Mesenteric fat pad (tissue), 1 donor: ENCODE measurements at places on chromosomes 16 and 17. TPM values are rescaled to one million over a fixed set of nuclear protein-coding genes. Genes with fewer than 3 reads are reported as not detected.

DNA sequence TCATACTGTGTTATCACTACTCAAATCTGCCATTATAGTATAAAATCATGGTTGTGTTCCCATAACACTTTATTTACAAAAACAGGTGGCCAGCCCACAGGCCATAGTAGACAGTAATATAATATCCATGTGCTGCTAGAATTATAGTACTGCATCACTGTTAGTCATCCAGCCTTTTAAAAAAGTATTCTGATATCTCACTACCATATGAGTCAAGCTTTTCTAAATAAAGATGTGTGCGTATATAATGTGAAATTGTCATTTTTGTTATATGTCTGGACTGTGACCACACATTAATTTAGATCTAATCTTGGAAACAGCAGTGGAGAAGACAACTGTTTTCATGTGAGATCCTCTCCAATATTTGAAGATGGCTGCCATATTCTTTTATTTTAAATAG lies 1049.1 kb upstream of the GOT2 start:
- DNase-seq, result no peak

- DNase-seq, result no peak
Measured at GRCh38 chr17:81566461-81567126, 14.4 kb upstream of the FAAP100 start.

- no peak for DNase-seq
Measured at GRCh38 chr17:80679816-80680215, 135.2 kb downstream of the RPTOR start.

GRCh38 chr17:49406421-49407061 lies 8.1 kb downstream of the PHB1 start:
- DNase-seq, result peak; percentile 37

GRCh38 chr16:83066011-83066410 lies 439.2 kb downstream of the CDH13 start:
- DNase-seq, result no peak

The IRF8 gene
- total RNA-seq, result 112 TPM

DNA sequence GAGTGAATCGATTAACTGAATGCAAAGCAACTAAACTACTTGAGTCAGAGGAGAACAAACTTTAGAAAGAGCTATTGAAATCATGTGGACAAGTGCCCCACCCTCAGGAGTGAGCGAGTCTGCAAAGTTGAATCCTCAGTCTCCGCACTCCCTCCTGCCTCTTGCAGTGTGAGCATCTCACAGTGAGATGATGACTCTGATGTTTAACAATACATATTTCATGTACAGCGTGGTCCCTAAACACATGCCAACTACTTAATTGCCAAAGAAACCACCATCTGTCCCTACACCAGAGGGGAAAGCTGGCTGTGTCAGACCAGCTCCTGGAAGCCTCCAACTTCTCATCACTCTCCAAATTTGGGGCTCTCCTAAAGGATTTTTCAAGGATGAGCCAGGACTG lies 31.2 kb downstream of the PIMREG start:
- DNase-seq, result no peak

DNA sequence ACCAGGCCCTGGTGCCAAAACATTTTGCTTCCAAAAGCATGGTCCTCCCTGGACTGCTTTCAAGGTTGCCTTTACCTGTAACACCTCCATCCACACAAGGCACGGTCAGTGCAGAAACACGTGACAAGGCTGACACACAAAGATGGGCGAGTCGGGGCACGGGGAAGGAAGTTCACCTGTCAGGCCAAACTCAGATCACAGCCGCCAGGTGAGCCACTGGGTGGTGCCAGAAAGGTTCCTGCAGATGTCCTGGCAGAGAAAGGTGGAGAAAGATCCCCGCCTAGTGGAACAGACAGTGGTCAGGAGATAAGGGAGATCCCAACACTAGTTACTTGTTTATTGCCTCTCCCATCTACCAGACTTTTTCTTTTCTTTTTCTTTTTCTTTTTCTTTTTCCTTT lies 155.3 kb downstream of the AIPL1 start:
- DNase-seq, result peak; percentile 59
